ENCODE measurements at places on chromosomes 13 and 19.

GRCh38 chr13:65926750-65927171, 1303.4 kb downstream of the PCDH9 start:
- DNase-seq: peak; percentile 5

DNA sequence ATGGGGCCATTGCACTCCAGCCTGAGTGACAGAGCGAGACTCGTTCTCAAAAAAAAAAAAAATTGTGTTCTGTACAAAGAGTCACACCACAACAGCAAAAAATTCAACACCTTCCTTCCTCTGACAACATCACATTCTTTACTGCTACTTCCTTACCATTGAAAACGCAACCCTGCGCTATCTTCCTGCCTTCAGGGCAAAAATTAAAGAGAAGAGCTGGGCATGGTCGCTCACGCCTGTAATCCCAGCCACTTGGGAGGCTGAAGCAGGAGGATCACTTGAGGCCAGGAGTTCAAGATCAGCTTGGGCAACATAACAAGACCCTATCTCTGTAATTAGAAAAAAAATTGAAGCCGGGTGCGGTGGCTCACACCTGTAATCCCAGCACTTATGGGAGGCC, 9.4 kb upstream of the ZNF444 start:
- DNase-seq: no peak

DNA sequence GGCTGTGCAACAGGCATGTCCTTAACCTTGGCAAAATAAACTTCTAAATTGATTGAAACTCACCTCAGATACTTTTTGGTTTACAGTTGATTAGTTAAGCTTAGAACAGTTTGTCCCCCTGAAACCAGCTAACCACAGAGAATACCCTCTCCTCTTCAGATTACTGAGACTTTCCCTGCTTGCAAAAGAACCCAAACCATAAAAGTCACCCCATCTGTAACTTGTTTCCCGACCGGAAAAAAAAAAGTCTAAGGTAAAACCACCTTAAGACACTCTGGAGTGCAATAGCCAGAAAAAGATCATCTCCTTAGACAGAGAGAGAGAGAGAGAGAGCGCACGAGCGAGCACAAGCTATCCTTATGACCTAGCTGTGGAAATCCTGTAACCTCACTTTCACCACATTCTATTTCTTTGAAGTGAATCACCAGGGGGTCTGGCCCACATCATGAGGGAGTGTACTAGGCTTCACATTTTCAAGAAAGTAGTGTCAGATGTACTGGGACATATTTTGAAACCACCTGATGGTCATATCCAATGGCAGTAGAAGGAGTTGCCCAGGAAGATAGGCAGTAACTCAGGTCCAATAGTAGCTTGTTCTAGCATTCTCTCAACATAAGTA, 11.1 kb upstream of the GTF2F2 start:
- DNase-seq: no peak

DNA sequence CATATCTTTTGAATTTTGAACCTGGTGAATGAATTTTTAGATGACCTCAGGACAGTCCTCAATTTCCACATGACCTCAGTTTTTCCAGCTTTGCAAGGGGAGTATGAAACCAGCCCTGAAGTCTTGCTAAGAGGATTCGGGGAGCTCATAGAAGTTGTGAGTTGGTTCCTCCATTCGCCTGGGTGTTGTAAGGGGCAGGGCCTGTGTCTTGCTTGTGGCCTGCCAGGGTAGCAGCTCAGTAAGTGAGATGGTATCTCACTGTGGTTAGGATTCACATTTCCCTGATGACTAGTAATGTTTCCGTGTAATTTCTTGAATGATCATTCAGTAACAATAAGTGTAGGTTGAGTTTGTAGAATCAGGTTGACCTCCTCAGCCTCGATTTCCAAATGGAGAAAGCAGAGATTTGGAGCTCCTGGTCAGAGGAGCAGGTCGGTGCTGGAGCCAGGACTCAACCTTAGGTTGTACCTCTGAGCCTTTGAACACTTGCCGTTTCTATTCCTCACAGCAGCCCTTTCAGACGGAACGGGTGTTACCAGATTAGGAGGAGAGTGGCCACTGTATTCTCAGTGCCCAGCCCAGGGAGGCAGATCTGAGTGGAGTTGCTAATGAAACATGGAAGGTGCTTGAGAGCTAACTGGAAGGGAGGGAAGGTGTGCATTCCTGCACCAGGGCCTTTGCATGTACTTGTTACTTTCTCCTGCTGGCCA, 14.6 kb downstream of the NACC1 start:
- DNase-seq: peak; percentile 49

DNA sequence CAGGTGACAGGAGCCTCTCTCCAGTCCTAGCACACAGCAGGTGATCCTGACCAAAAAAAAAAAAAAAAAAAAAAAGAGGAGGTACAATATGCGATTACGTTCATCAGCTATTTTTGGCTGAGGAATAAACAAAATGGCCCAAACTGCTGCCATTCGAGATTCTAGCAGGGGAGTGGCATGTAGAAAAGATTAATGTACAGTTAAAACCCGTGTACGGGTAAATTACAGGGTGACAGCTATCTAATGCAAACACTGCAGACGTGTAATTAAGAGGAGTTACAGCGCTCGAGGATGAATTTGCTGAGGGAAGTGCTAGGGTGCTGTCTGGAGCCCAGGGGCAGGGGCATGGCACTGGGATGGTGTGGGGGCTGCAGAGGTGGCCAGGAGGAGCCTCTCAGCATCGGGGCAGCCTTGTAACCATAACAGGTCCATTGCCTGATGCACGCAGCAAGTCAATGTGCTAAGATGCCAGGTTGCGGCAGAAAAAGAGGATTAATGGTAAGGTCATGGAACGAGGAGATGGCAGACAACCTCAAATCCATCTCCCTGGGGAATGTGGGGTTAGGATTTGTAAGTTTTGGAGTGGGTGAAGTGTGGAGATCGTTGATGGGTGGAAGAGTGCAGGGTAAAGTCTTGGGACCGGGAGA, 17.4 kb downstream of the CHST8 start:
- no peak for DNase-seq

- no peak for DNase-seq
Measured at GRCh38 chr19:9865732-9866501, 30.8 kb downstream of the PIN1 start.

GRCh38 chr13:30841154-30841553, 64.9 kb upstream of the MEDAG start:
- DNase-seq: no peak

- no peak for DNase-seq
Measured at GRCh38 chr13:98845742-98846141, 93.3 kb upstream of the SLC15A1 start.

GRCh38 chr13:71054358-71054757, 812.6 kb downstream of the DACH1 start:
- no peak for DNase-seq

DNA sequence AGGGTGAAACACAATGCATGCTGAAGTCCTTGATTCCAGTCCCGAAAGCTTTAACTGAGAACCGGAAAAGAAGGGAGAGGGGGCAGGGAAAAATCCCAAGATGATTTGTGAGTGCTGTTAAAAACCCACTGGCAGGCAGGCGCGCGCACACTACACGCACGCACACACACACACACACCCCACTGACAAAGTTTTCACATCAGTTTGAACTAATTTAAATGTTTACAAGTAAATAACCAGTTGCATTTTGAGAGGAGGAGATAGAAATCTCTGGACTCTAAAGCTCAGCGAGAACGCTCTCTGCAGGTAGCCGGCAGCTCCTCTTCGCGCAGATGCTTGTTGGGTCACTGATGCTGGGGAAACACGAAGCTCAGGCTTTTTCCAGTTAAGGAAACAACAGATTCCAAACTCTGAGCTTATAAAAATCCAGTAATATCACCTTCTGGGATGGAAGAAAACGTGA, 818 bp upstream of the SLITRK1 start:
- no peak for DNase-seq

GRCh38 chr13:29802621-29803020, 47.8 kb downstream of the UBL3 start:
- no peak for DNase-seq

GRCh38 chr19:42268142-42268703, 829 bp upstream of the CIC start:
- DNase-seq: peak; percentile 100
